ENCODE measurements at places on chromosomes 16 and 17. TPM values are rescaled to one million over a fixed set of nuclear protein-coding genes. Genes with fewer than 3 reads are reported as not detected.
A peak's percentile ranks its signal among the peaks of the same experiment; 100 is the strongest.

DNA sequence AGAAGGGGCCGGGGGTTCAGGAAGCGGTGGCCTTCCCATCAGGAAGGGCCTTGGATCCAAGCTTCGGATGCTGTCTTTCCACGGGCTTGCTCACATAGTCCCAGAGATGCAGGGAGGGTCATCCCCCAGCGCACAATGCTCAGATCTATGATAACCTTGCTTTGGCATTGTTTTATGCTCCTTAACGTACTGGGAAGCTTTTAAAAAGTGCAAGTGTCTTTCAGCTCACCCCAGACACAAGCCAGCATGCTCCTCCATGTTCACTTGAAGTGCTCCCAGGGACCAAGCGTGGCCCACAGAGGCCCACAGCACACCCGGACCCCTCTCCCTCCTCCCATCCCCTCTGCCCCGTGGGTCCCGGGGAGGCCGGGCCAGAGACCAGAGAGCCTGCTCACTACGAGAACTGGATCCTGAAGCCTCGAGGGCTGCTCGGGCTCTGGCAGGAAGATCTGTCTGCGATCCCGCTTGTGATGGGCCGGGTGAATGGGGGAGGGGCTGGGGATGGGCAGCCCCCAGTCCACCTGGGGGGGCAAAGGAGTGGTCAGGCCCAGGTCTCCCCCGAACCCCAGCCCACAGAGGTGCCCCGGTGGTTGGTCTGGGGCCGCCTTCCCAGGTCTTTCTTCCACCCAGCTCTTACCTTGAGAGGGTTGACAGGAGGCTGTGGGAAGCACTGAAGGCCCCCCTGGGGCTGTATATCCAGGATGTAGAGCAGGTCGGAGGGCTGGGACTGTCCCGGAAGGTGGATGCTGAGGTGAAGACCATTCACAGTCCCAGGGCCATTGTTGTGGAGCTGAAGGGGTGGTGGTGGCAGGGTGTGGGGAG lies 11.8 kb upstream of the FAM171A2 start:
- DNase-seq: no peak

DNA sequence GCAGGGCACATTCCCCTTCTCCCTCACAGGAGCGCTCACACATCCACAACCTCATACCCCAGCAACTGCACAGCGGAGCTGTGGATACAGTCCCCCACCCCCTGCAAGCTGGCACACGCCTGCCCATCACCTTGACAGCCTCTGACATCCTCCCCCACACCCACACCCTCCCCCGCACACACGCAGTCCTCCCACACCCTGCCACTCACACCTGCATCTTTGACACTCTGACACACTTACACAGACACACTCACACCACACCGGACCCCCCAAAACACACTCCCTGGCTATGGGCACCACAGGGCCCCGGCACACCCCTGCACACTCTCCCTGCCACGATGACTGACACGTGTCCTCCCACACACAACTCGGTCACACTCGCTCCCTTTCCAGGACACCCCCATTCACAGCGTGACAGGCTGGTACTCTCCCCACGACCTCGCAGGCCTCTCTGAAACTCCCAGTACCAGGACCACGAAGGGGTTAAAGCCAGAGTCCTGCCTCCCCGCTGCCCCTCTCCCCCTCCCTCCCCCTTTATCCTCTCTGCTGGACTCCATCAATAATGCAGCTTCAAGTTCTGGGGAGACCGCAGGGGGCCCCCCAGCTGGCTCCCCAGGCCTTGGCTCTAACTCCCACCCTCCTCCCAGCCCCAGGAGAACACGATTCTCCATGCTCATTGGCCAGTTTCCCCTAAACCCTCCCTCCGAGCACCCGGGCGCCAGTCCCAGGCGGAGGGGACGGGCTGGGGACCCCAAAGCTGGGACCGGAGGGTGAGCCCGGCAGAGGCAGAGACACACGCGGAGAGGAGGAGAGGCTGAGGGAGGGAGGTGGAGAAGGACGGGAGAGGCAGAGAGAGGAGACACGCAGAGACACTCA lies at the start of gene PPP1R1B:
TSS of gene PPP1R1B (plus strand) at position 782 of the 876 bp plus-strand sequence. CDS start 441 bp downstream, outside the sequence.
- DNase-seq: no peak

DNA sequence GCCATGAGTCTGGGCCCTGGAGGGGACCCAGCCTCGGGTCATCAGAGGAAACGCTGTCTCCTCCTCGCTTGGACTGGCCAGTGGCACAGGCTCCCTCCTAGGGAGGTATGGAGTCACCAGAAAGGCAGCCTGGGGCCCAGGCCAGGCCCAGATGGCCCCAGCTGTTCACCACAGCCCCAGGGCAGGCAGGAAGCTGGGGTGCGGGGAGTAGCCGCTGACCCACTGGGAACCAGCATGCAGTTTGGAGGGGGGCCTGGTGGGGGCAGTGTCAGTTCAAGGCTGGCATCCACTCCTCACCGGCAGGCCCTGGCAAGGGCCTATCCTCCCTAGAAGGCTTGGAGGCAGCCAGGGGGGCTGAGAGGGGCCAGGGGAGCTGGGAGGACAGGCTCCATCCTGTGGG lies 48.8 kb downstream of the SDK2 start:
- DNase-seq: peak; percentile 31

DNA sequence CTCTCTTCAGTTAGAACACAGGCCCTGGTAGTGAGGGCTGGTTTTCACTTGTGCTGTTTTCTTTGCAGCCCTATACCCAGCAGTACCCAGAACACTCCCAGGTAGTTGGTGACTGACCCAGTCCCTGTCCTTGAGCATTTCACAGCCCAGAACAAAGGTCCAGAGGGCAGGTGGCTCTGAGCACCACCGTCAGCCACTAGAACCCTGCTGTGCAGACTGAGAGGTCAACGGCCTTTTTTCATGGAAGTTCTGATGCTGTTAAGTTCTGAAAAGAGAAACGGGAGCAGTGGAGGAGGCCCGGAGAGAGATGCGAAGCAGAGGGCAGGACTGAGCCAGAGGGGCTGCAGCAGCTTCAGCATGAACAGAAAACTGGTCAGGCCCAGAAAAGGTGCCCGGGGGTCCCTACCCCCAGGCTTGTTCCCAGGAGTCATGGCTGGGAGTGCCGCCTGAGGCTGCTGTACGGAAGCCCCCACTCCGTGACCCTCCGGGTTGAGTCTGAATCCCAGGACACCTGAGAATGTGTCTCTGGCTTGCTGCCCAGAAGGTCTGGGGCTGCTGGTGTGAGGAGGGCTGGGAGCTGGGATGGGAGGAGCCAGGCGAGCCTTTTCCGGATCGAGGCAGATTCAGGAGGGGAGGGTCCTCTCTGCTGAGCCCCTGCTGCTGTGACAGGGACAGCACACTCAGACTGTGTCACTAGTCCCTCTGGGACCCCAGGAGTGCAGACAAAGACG lies 8.7 kb downstream of the ZNF276 start:
- no peak for DNase-seq

GRCh38 chr16:86034421-86034919 lies 135.5 kb downstream of the IRF8 start:
- DNase-seq: no peak

- peak; percentile 22 for DNase-seq
Observed at GRCh38 chr16:16143038-16143763, 80.1 kb downstream of the ABCC6 start.

Gene DPEP2
- not detected for total RNA-seq

Gene KCNJ18
- not detected for total RNA-seq
